Activated CD8-positive, alpha-beta memory T cell treated with anti-CD3 and anti-CD28 coated beads for 1 hour (primary cell): ENCODE measurements at places on chromosomes 12 and 14.

DNA sequence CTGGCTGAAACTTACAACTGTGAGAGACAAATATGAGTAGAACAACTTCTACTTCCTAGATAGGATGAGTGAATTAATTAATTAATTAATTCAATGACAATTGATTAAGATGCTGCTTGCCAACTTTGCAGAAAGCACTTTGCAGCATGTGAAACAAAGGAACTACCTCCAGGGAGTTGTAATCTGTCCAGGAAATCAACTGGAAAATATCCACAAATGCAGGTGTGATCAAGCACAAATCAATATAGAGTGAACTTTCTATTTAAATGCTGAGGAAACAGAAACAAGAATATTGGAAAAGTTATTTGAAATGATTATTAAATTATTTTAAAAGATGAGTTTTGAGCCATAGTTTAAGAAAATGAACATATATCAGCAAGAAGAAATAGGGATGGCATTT is 163.9 kb upstream of the ARID2 start:
- no peak for DNase-seq

GRCh38 chr14:36666416-36667206 is 5.0 kb downstream of the PAX9 start:
- no peak for DNase-seq

DNA sequence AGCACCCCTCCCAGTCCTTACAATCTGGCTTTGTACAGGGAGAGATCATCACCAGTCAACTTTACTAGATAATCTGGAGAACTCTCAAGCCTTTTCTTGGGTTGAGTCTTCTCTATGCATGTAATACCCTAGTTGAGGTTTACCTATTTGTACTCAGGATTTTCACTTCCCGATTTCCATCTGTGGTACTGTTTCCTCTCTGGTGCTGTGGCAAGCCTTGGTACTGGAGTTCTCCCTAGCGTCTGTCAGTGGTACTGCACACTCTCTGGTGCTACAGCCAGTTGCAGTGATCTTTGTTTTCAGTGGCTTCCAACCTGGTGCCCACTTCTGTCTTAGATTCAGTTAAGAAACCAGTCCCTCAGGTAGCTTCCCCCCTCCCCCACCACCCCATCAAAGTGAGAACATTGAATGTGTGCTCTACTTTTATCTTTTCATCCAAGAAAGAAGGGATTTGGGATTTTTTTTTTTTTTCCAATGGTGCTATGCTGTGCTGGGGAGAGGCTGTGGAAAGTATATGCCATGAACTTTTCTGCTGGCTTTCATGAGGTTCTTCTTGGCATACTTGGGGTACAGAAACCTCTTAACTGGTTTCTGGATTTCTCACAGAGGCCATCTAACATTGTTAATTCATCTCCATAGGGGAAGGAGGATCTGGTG is 69.4 kb upstream of the EVL start:
- peak; percentile 45 for DNase-seq

DNA sequence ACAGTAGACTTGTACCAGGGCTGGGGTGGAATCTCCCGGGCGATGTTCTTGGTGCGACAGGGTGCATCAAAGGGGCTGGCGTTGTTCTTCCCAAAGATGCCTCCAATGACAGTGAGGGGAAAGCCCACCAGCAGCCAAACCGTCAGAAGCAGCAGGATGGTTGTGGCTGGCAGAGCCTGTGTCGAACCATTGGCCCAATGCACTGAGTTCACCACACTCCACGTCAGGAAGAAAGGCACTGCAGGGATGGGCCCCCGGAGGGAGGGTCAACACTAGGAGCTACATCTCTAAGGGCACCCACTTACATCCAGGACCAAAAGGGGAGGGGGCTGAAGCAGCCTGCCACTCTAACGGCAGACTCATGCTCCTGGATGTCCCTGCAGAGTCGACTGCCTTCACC is 1.8 kb upstream of the IPO4 start:
- no peak for DNase-seq

- DNase-seq: no peak
Observed at GRCh38 chr14:63854330-63854729, 1.5 kb downstream of the SYNE2 start.

DNA sequence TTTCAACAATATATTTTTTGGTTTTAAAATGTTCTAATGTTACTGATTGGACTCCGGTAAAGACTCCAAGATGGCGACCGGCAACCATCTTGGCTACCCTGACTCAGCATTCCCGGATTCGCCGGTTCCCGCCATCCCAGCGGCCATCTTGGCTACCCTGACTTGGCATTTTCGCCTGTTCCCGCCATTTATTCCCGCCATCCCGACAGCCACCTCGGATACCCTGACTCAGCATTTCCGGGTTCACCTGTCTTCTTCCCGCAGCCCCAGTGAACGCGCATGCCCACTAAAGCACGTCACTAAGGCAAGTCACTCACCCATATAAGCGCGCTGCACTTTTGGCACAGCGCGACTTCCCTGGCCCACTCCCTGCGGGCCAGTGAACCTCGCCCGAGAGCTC is 9.0 kb upstream of the LRFN5 start:
- DNase-seq: no peak

GRCh38 chr12:120199025-120199424 is 1.9 kb downstream of the RPLP0 start:
- no peak for DNase-seq

DNA sequence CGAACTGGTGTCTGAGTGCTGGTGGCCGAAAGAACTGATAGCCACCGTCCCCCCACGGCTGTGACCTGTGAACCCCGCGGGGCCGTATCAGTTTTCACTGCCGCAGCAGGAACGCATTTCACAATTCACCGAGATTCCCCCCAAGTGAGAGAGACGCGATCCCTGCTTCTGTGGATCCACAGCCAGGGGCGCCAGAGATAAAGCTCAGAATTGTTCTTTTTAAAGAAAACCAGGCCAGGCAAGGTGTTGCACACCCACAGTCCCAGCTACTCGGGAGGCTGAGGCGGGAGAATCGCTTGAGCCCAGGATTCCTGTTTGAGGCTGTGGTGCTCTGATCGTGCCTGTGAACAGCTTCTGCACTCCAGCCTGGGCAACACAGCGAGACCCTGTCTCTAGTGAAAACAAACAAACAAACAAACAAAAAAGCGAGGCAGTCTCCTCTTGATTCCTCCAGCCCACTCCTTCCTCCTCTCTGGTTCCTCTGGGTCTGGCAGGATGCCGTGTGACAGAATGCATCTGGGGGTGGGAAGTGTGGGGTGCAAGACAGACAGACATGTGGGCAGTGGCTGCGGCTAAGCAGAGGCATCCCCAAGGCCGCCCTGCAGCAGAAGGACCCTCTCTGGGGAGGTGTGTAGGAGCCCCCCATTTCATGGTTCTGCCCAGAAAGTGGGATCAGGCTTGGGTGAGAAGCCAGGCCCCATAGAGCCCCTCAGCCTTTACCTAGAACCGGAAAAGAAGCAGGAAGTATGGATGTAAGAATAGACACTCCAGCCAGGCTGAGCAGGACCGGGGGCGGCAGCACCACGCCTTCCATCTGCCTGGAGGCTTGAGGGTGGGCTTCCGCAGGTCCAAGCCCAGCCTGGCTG is 39.2 kb upstream of the PPP1R13B start:
- DNase-seq: no peak

GRCh38 chr12:77382096-77382742 is 316.9 kb upstream of the E2F7 start:
- no peak for DNase-seq

- DNase-seq: no peak
Observed at GRCh38 chr12:53869500-53869899, 69.1 kb upstream of the HOXC13 start.

DNA sequence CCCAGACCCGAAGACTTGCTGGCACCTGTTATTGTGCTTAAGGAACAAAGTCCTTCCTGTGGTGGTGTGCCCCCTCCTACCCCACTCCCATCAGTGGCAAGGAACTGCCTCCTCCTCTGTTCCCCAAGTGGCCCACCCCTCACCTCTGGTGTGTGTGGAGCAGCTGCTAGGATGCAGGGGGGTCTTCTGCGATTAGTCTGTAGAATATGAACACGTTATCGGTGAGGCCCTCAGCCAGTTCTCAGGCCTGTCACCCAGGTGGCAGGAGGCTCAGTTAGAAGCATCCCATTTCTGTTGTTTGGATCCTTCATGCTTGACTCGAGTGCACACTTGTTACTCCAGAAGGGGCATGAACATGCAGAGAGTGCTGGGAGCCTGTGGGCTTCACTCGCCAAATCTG is 39.3 kb downstream of the RAB35 start:
- no peak for DNase-seq

GRCh38 chr14:100211893-100212292 is 27.1 kb upstream of the YY1 start:
- DNase-seq: no peak

DNA sequence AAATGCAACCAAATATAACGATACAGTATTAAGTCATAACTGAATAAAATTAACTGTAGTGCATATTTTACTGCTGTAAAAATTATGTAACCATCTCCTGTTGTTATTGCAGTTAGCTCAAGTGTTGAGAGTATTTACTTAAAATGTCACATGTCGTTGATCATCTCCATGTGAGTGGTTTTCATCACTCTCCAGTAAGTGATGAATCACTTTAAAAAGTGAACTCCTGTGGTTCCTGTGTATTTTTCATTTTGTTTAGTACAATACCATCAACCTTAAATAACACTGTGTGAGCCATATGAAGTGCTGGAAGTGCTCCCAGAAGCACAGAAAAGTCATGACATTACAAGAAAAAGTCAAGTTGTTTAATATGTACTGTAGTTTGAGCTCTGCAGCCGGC is 104.7 kb upstream of the SLCO1B1 start:
- DNase-seq: no peak

DNA sequence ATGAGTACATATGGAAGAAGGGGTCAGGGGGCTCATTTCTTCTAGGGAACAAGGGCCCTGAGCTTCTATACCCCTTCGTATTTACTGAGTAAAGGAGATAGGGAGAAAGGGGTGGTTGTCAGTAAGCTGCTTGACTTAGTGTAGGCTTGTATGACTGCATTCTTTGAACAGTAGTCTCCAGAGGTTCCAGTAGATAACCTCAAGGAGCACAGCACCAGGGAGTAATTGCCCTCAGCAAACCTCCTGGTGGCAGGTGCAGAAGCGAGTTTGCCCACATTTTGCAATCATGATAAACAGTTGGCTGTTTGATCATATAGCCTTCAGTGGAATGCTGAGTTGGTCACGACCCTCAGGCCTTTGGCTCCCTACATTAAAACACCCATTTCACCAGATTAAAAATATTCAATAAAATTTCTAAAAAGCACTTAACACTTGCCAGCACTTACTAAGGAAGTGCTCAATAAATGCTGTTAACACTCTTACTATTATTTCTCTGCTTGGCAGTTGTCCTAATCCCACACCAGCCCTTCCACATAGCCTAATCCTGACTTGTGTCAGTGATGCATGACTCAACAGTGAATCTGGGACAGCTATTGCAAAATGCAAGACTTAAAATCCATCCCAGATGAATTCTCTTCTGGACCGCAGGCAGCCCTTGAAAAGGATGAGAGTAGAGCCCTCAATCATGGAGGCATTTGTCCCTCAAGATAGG is 3.7 kb upstream of the DHRS4L2 start:
- no peak for DNase-seq

- no peak for DNase-seq
Observed at GRCh38 chr12:92065018-92065499, 80.6 kb downstream of the BTG1 start.

- no peak for DNase-seq
Observed at GRCh38 chr14:24631749-24632335, 2.1 kb downstream of the GZMB start.
